T-helper 1 cell (primary cell): ENCODE measurements at places on chromosomes 4 and X.

DNA sequence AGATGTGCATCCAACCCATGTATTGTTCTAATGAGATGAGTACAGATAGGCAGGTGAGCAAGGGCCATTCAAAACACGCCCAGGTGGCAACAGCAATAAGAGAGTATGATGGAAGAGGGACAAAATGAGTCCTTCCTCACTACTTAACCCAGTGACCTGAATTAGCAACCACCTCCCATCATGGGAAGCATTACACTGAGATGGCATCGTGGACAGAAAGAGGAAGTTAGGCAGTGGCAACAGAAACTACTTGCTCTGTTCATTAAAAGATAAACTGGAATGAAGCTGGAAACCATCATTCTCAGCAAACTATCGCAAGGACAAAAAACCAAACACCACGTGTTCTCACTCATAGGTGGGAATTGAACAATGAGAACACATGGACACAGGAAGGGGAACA lies 17.2 kb downstream of the RXFP1 start:
- DNase-seq, result no peak

DNA sequence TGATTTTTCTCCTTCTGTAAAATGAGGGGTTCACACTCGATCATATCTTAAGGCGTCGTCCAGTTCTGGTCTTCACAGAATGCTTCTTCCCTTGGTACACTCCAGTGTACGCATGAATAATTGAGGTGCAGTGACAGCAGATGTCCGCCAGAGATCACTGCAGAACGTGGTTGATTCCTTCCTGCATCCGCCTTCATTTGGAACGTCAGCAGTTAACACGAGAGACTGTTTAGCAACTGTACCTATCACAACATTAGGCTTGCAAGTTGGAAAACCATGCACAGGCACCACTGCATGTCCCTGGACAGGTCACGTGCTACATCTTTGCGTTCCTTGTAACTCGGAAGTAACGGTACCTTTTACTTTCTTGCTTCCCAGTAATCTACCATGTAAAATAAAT lies 66.0 kb upstream of the GEMIN8 start:
- peak; percentile 2 for DNase-seq

GRCh38 chr4:100369871-100370270 lies 148.0 kb downstream of the EMCN start:
- no peak for DNase-seq

DNA sequence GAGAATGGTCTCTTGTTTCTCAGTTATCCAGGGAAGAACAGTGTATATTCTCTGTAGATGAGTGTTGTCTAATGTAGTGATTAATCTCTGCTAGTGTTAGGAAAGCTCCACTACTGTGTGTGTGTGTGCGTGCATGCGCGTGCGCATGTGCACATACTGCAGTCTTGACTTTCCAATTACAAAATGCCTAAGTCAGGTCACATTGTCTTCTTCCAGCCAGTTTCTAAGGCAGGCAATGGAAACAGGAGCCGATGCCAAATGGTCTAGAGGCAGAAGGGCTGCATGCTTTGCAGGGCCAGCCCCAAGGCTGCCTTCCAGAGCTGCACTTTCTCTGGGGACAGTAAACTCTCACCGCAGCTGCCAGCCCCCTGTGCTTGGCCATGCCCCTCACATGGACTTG lies 30.5 kb upstream of the NAP1L5 start:
- no peak for DNase-seq

- DNase-seq, result no peak
Measured at GRCh38 chrX:48815266-48815665, 11.0 kb upstream of the ERAS start.

DNA sequence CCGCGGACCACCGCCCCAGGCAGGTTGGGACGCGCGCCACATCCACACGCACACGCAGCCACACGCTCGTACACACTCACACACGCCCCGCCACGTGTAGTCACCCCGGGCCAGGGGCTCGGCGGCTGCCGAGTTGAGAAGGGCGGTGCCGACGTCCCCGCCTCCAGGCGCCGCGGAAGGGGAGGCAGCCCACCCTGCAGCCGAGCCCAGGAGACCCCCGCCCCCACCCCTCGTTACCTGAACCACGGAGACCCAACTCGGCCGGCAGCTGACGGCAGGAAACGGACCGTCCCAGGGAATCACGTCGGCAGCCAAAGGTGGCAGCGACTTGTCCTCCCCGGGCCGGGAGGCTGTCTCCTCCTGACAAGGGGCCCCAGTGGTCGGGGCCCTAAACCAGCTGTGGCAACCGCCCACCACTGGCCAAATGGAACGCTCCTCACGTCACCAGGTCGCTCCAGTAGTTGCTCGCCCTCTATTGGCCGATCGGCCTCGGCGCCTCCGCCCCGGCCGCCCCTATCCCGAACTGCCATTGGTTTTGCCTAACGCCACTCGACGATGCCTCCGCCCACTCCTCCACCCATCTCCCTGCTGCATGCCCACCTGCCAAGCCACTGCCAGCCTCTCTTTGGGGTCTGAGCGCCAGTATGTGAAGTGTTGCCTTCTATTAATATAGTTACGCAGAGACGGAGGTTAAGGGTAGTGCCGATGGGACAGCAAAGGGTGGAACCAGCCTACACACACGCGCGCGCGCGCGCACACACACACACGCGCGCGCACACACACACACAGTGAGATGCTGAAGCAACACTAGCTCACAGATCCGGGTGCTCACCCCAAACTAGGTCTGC lies at the start of gene ZDHHC9:
TSS of gene ZDHHC9 (minus strand) at position 428 of the 848 bp plus-strand sequence. CDS start 1,941 bp downstream, outside the sequence.
- DNase-seq, result peak; percentile 70
